Immature natural killer cell (primary cell): ENCODE measurements at places on chromosomes 7 and 10. TPM values are rescaled to one million over a fixed set of nuclear protein-coding genes. Genes with fewer than 3 reads are reported as not detected.

The BBIP1 gene
- 26.8 TPM for polyA plus RNA-seq

The SPDYE11 gene
- 0.12 TPM for polyA plus RNA-seq

The HOXA13 gene
- polyA plus RNA-seq: not detected

The CPN1 gene
- not detected for polyA plus RNA-seq
